ENCODE measurements at places on chromosomes 5 and 9.

- DNase-seq: no peak
Observed at GRCh38 chr9:21988056-21988990, 5.9 kb downstream of the CDKN2A start.

GRCh38 chr9:135522137-135522877, 1.1 kb downstream of the LCN1 start:
- DNase-seq: no peak

DNA sequence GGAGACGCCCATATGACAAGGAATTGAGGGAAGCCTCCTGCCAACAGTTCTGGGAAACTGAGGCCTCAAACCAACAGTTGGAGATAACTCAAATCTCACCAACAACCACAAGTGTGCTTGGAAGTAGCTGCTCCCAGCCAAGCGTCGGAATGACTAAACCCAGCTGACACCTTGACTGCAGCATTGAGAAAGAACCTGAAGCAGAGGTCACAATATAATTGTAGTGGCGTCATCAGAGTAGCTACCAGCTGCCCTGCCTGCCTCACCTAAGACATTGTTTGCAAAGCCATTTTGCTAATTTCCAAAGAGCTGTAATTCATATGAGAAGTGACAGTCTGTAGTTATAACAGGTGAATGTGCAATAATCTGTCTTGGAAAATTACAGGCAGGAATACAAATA, 40.8 kb upstream of the ANKRD31 start:
- no peak for DNase-seq

DNA sequence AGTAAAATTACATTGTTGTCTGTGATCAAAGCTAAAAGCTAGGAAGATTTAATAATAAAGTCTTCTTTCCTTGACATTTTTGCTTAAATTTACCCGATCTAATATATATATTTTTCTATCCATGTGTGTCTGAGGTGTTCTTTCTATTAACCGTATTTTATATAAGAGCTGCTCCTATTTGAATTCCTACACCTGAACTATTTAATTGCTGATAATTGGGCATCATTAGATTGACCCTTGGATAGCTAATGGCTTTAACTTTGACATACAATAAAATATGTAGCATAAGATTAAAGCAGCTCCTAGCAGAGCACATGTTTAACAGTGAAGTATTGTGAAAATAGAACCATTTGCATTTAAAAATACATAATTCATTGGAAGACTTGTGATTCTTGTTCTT, 792.7 kb downstream of the MAT2B start:
- DNase-seq: no peak

DNA sequence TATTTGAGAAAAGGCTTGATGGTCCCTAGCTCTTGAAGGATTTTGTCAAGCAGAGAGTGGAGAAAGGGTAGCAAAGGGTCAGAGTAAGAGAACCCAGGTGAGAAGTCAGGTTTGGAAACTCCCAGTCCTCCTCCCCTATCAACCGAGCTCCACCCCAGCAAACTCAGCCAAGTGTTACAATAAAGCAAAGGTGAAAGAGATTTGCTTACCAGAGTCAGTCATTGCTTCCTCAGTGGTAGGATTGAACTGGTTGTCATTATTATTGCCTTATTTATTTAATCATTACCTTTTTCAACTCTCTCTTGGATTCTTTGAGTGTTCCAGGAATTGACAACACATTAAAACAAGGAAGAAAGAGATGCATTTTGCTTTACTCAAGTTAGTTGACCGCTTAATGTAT, 80.5 kb downstream of the RFK start:
- DNase-seq: no peak

- DNase-seq: peak; percentile 39
Observed at GRCh38 chr5:161230221-161230620, 316.3 kb downstream of the GABRB2 start.

DNA sequence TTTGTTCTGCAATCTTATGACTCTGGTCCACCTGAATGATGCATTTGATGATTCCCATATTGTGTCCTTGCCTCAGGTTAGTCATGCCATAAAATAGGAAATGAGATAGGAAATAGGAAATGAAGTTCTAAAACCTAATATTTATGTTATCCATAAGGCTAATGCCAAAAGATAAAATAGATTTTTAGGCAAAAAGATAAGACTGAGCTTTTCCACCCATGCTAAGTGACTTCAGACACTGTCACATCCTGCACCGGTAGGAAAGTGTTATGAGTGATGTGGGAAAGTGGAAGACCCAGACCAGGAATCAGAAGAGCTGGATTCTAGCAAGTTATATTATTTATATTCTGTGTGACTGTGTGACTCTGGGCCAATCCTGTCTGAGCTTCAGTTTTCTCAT, 600.8 kb upstream of the DMAC1 start:
- no peak for DNase-seq
